ENCODE measurements at places on chromosomes 12 and 14.

GRCh38 chr12:26212396-26212795, 17.0 kb downstream of the SSPN start:
- DNase-seq = no peak

GRCh38 chr12:47778881-47779280, 5.8 kb downstream of the SLC48A1 start:
- no peak for DNase-seq

- DNase-seq = no peak
Observed at GRCh38 chr12:24853094-24853493, 95.8 kb downstream of the BCAT1 start.

GRCh38 chr12:53977596-53978445, 3.1 kb upstream of the HOTAIR start:
- DNase-seq = no peak

DNA sequence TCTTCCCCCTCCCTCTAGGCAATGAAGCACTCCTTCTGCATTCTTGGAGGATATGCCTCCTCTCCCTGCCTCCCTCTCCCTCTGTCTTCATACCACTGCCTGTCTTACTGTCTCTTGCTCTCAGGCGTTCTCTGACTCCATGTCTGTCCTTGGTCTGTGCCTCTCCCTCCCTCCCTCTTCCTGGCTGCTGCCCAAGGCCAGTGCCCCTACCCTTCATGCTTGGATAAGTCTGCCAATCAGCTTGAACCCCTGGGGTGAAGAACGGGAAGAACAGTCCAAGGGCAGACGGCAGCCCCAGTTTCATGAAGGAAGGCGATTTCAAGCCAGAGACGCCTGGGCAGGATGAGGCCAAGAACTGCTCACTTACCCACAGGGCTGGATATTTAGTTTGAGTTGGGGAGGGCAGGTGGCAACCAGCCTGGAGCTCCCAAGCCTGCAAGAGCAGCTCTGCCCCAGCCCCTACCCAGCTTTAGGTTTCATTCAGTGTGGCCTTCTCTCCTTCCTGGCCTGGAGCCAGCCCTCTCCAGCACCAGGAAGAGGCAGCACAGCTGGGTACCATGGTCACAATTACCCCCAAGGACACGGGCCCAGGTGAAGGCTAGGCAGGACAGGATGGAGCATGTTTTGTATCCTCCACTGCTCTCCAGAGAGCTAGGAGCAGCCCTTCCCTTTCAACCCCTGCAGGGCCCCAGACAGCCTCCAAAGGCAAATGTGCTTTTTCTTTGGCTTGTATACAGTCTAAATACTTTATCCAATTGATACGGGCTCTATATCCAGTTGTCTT, 35.8 kb upstream of the LTBP2 start:
- peak; percentile 61 for DNase-seq

- DNase-seq = peak; percentile 8
Observed at GRCh38 chr12:17661250-17661649, 428.7 kb downstream of the RERGL start.

- DNase-seq = no peak
Observed at GRCh38 chr12:57846285-57846576, 298 bp downstream of the CTDSP2 start.

GRCh38 chr12:116916714-116917114, 6.0 kb downstream of the FBXW8 start:
- DNase-seq = no peak

DNA sequence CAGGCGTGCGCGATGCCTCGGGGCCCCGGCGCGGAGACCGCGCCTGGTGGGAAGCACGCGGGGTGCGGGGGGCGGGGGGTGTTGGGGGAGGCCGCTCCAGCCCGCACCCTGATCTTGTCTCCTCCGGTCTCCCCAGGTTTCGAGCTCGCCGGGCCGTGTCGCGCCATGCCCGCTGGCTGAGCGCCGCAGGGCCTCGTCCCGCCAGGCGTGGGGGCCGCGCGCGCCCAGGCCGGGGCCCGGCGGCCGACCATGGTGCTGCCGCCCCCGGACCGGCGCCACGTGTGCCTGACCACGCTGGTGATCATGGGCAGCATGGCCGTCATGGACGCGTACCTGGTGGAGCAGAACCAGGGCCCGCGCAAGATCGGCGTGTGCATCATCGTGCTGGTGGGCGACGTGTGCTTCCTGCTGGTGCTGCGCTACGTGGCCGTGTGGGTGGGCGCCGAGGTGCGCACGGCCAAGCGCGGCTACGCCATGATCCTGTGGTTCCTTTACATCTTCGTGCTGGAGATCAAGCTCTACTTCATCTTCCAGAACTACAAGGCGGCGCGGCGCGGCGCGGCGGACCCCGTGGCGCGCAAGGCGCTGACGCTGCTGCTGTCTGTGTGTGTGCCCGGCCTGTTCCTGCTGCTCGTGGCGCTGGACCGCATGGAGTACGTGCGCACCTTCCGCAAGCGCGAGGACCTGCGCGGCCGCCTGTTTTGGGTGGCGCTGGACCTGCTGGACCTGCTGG, 2.4 kb downstream of the TMEM121 start:
- DNase-seq = no peak

- DNase-seq = no peak
Observed at GRCh38 chr12:121299662-121300061, 3.2 kb upstream of the CAMKK2 start.

- DNase-seq = no peak
Observed at GRCh38 chr14:53766106-53766505, 190.5 kb downstream of the BMP4 start.

- no peak for DNase-seq
Observed at GRCh38 chr12:58028294-58028693, 86.9 kb downstream of the ATP23 start.

DNA sequence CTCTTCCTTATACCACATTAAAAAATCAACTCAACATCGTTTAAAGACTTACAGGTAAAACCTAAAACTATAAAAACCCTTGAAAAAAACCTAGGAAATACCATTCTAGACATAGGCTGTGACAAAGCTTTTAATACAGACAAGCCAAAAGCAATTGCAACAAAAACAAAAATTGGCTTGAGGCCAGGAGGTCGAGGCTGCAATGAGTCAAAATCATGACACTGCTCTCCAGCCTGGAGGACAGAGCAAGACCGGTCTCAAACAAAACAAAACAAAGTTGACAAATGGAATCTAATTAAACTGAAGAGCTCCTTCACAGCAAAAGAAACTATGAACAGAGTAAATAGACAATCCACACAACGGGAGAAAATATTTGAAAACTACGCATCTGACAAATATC, 1057.8 kb downstream of the FSCB start:
- DNase-seq = no peak

DNA sequence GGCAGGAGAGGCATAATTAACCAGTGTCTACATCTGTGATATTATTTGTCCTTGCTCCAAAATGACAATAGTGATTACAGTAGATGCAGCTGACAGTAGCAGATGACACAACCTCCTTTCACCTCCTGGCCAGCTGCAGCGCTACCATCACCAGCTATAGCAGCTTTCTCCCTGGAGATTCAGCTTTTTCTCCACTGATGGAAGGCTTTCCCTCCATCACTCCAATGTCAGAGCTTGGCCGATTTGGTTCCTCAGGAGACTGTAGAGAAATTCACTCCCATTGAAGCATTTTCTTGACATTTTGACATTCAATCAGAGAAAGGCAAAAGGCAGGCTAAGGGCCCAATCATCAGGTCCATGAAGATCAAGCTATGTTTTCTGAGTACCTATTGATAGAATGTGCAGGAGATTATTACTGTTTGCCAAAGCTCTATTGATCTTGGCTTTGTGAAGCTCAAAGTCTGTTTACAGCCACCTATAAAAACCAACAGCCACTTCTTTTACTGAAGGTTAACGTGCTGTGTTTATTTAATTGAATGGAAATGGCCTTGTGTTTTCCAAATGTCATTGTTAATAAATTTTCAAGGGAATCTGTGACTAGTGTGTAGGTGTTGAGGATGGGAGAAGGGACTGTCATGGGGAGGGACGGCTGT, 785.1 kb downstream of the DIO2 start:
- peak; percentile 37 for DNase-seq

DNA sequence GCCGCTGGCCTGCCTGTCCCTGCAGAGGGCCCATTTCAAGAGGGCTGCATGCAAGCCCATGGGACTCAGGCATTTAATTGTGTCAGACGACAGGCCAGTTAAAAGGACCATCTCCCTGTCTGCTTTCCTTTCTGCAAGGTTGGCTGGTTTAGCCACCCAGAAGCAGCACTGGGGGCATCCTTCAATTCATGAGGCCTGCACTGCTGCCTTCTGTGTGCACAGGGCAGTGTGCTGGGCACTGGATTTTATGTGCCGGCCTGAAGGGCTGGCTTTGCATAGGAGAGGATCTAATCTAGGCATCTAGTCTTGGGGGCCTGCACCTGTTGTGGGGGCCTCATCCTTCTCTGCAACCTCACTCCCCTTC, 114.1 kb upstream of the FKBP4 start:
- no peak for DNase-seq

- DNase-seq = peak; percentile 36
Observed at GRCh38 chr12:78146365-78146772, 315.7 kb downstream of the NAV3 start.

DNA sequence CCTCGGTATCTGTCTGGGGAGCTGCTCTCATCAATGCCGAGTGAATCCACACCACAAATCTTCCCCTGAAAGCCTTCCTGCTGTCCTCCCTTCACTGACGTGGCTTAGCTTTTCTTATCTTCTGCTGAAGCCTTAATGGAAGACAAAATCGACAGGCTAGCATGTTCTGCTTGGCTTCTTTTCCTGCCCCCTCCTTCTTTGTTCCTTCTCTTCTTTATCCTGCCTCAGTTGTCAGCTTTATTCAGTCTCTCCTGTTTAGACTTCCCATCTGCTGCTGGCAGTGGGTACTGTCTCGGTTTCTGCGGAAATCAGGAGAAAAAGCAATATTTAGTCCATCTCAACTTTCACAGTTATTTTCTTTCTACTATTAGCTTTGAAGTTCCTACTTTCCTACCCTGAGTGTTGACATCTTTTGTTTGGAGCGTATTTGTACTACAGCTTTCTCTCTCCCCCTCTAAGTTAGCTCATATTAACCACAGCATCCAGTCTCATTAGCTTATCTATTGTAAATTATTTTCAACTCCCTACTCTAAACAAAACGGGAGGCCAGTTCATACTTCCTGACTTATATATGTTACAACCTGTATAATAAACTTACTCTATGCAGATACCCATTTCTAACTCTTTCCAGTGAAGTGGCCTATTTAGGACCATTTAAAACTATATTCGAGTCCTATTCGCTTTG, 226.0 kb downstream of the DACT1 start:
- DNase-seq = no peak

- DNase-seq = no peak
Observed at GRCh38 chr14:59500732-59501131, 16.4 kb downstream of the JKAMP start.

GRCh38 chr12:104207416-104208205, 8.0 kb upstream of the TXNRD1 start:
- no peak for DNase-seq

DNA sequence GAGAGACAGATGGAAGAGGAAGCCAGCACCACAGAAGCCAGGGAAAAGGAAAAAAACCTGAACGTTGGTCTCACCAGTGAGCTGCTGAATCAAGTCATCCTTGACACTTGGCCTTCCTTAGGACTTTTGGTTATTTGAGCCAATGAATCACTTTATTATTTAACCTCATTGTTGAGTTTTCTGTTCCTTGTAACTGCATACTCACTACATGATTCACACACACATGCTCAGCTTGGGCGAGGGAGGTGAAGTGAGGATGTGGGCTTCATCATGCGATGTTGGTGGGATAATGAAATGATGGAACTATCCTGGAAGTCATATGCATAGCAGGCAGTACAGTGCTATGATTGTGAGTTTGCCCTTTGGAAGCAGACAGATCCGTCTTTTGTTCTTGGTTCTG, 40.6 kb upstream of the RPH3A start:
- no peak for DNase-seq

- DNase-seq = no peak
Observed at GRCh38 chr12:74412606-74413230, 124.9 kb upstream of the ATXN7L3B start.

GRCh38 chr12:95054206-95054605, 19.2 kb downstream of the NR2C1 start:
- DNase-seq = peak; percentile 21

- DNase-seq = no peak
Observed at GRCh38 chr12:70756118-70756517, 118.9 kb upstream of the PTPRB start.

GRCh38 chr12:82625523-82625922, 61.2 kb upstream of the TMTC2 start:
- no peak for DNase-seq

DNA sequence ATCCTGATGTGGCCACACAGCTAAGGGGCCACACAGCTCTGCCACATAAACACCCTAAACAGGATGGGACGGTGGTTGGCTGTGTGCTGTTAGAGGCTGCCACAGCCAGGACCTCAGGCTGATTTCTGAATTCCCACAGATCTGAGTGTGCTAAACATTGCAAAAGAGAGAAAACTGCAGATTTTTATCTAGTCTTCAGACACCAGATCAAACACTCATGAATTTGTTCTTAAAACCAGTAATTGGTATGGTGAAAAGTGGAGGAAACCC, 190.7 kb downstream of the MON2 start:
- DNase-seq = no peak

DNA sequence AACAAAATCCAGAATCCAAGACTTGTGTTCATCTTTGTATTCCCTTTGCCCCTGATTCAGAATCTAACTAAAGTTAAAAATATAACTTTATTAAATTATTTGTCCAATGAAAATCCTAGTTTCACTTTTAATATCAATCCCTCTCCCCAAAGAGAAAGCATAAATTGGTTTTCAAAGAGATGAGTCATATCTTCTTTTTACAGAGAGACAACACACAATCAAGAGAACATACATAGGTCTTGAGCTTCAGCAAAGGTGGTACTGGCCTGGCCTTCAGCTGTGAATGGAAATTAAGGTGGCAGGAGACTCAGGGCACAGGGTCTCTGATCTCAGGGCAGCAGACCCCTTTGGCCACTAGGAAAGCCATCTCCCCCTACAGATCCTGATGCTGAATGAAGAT, 4.3 kb upstream of the ASCL1 start:
- DNase-seq = no peak

- no peak for DNase-seq
Observed at GRCh38 chr12:29428633-29429032, 47.7 kb upstream of the ERGIC2 start.

- DNase-seq = no peak
Observed at GRCh38 chr12:88237954-88238353, 95.8 kb downstream of the TMTC3 start.

DNA sequence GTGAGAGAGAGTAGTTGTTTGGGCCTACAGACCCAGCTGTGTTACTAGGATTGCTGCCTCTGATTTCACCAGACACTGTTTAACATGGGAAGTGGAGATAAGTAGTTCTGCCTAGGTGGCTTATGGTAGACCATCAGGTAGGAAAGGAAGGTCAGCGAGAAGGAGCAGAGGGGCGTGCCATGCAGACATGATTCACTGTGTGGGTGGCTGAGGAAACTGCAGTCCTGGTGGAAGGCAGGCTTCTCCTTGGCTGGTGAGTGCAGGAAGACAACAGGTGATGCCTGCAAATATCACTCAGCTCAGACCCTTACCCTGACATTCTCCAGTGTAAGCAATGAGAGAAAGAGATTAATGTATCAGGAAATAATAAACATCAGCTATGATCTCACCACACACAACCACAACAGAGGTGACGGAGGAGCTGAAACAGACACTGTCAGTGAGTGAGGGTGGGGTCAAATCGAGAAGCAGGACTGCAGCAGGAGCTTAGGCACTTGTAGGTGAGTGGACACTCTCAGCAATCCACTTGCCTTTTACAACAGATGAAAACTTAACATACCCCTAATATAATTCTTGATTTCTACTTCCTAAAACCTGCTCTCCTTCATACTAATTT, 2.1 kb upstream of the PRR4 start:
- no peak for DNase-seq

- DNase-seq = no peak
Observed at GRCh38 chr12:94644141-94644979, 6.0 kb downstream of the TMCC3 start.

- no peak for DNase-seq
Observed at GRCh38 chr12:67042697-67043131, 226.4 kb upstream of the CAND1 start.

Measured in NCI-H524 (cell line).